Kidney (tissue), 22 donors: ENCODE measurements at places on chromosomes 3 and 15. TPM values are rescaled to one million over a fixed set of nuclear protein-coding genes. Genes with fewer than 3 reads are reported as not detected.

DNA sequence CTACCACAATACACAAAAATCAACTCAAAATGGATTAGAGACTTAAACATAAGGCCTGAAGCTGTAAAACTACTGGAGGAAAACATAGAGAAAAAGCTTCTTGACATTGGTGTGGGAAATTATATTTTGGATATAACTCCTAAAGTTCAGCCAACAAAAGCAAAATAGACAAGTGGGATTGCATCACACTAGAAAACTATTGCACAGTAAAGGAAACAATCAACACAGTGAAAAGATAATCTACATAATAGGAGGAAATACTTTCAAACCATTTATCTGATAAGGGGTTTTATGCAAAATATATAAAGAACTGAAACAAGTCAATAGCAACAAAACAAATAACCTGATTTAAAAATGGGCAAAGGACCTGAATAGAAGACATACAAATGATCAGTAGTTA is 37.6 kb upstream of the TP63 start:
- H3K27me3 ChIP-seq = no peaks in the 10 kb centered on the region
- H3K4me3 ChIP-seq = no peak overlapping the region
- no peaks in the 10 kb centered on the region for H3K36me3 ChIP-seq
- DNase-seq = no peak

Gene ITIH1
- total RNA-seq = 0.22 TPM

DNA sequence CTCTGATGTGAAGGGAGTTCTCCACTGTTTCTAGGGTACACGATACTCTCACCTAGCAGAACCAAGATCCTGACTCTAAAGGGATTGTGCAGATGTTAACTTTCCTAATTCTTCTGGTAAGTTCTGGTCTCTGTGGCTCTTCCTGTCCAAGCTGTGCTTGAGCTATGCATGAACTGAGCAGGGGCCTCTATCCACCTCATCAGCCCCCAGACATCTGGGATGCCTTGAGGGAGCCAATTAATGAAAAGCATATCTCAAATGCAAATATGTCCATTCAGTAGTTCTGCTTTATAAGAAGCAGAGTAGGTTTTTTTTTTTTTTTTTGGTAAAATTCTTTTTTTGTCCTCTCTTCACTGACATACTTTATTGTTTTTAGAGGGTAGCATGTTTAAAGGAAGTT is 89.6 kb downstream of the POLR2M start:
- no peak overlapping the region for H3K27ac ChIP-seq
- no peaks in the 10 kb centered on the region for H3K4me1 ChIP-seq
- no peaks in the 10 kb centered on the region for H3K27me3 ChIP-seq
- H3K4me3 ChIP-seq = no peak overlapping the region
- H3K36me3 ChIP-seq = no peaks in the 10 kb centered on the region

GRCh38 chr3:120350401-120350941 is 1.3 kb upstream of the LRRC58 start:
- peaks cover 18% of the 10 kb centered on the region for H3K4me1 ChIP-seq
- H3K36me3 ChIP-seq = no peaks in the 10 kb centered on the region
- H3K27me3 ChIP-seq = no peaks in the 10 kb centered on the region
- peak overlapping the region; percentile 64 for H3K27ac ChIP-seq
- DNase-seq = no peak
- H3K4me3 ChIP-seq = no peak overlapping the region

DNA sequence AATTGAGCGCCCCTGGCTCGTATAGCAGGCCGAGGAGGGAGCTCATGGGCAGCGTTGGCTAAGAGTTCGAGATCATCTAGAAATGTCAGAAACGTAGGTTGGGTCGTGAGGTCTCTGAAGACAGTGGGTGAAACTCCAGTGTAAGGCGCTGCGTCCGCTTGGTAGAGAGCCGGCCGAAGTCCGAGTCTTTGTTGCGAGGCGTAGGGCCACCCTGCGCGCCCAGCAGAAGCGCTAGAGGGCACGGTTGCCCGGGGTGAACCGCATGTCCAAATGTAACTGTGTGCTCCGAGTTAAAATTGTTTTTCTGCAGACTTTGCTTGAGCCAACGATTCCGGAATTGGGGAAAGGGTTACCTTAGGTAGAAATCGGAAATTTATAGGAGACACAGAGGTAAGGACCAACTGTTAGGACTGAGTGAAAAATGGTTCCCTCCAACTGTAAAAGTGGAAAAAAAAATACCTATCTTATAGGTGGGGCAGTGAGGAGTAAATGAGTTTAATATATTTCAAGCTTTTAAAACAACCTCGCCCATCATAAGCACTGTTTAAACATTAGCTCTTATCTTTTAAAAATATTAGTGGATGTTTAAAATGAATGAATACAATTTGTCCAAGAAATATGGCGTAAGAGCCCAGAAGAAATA is 993 bp upstream of the SIAH2 start:
- H3K27ac ChIP-seq = peak overlapping the region; percentile 99
- peaks cover 4% of the 10 kb centered on the region for H3K4me1 ChIP-seq
- peaks cover 4% of the 10 kb centered on the region for H3K36me3 ChIP-seq
- no peak for DNase-seq
- H3K4me3 ChIP-seq = peak overlapping the region; percentile 87
- H3K27me3 ChIP-seq = no peaks in the 10 kb centered on the region

GRCh38 chr3:117144853-117145252 is 435.3 kb downstream of the TUSC7 start:
- no peaks in the 10 kb centered on the region for H3K27me3 ChIP-seq
- no peak overlapping the region for H3K4me3 ChIP-seq
- no peak overlapping the region for H3K27ac ChIP-seq
- DNase-seq = no peak
- no peaks in the 10 kb centered on the region for H3K36me3 ChIP-seq

- no peaks in the 10 kb centered on the region for H3K27me3 ChIP-seq
- H3K36me3 ChIP-seq = no peaks in the 10 kb centered on the region
- no peaks in the 10 kb centered on the region for H3K4me1 ChIP-seq
- no peak overlapping the region for H3K27ac ChIP-seq
- H3K4me3 ChIP-seq = no peak overlapping the region
These were observed 8.7 kb downstream of the SPINT1 start for GRCh38 chr15:40852529-40852928.

GRCh38 chr15:50675535-50676144 is 11.0 kb downstream of the TRPM7 start:
- no peaks in the 10 kb centered on the region for H3K36me3 ChIP-seq
- DNase-seq = no peak
- no peak overlapping the region for H3K4me3 ChIP-seq
- no peak overlapping the region for H3K27ac ChIP-seq
- no peaks in the 10 kb centered on the region for H3K27me3 ChIP-seq
